Muscle of leg (tissue), 16 donors: ENCODE measurements at places on chromosomes 13 and 19.

DNA sequence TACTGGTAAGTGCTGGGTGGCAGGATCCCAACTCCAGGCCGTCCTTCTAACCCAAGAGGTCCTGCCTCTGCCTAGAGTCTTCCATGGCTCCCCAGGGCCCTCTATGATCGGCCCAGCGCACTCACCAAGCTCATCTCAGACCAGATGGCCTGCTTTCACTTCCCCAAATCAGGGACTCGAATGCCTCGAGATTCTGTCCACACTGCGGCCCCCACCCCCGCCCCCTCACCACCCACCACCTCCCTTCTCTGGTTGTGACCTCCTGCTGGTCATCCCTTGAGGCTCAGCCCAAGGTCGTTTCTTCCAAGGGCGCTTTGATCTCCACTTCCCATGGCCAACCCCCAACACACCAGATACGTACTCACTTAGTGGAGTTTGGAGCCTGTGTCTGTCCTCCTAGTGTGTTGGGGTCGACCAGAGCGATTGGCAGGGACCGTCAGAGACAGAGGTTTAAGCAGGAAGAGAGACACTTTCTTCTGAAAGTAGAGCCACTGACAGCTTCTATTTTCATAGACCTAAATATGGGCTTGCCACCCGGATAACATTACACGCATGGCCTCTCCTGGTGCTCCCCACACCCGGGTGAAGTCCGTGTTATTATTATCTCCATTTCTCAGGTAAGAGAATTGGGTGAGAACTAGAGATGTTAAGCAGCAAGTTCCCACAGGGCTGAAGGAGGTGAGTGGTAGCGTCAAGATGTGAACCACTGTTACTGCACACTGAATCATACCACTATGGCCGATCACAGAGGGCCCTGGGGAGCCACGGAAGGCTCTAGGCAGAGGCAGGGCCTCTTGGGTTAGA is at the start of gene FCER2:
FCER2 (minus strand) TSS at position 478 of the 804 bp plus-strand sequence. CDS start 2,371 bp downstream, outside the sequence.
- no peak within 1 kb of the TSS for H3K4me3 ChIP-seq
- H3K27me3 ChIP-seq: peaks cover 8% of the 10 kb centered on the region
- H3K36me3 ChIP-seq: no peaks in the 10 kb centered on the region
- H3K27ac ChIP-seq: no peak within 1 kb of the TSS
- H3K4me1 ChIP-seq: no peaks in the 10 kb centered on the region
- peak; percentile 57 for DNase-seq

GRCh38 chr13:42055500-42056085 is 7.1 kb downstream of the DGKH start:
- H3K4me3 ChIP-seq: no peak overlapping the region
- no peaks in the 10 kb centered on the region for H3K27me3 ChIP-seq
- H3K27ac ChIP-seq: no peak overlapping the region
- no peaks in the 10 kb centered on the region for H3K4me1 ChIP-seq

- H3K4me3 ChIP-seq: no peak overlapping the region
- H3K27me3 ChIP-seq: peaks cover 41% of the 10 kb centered on the region
- no peaks in the 10 kb centered on the region for H3K36me3 ChIP-seq
Measured at GRCh38 chr19:40555978-40556689, 20.5 kb upstream of the SHKBP1 start.

- peaks cover 65% of the 10 kb centered on the region for H3K27me3 ChIP-seq
- DNase-seq: peak; percentile 47
- H3K27ac ChIP-seq: no peak overlapping the region
- peaks cover 50% of the 10 kb centered on the region for H3K4me1 ChIP-seq
Measured at GRCh38 chr19:7917267-7918061, 2.7 kb upstream of the SNAPC2 start.

DNA sequence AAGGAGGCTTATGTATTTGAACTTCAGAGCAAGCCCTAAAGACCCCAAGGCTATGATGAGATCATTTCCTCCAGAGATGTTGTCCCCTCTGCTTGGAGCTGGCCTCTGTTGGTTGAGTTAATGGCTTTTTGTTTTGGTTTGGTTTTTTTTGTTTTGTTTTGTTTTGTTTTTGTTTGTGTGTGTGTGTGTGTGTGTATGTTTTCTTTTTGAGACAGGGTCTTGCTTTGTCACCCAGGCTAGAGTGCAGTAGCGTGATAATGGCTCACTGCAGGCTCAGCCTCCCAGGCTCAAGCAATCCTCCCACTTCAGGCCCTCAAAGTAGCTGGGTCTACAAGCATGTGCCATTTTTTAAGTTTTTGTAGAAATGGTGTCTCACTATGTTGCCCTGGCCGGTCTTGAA is 1076.2 kb downstream of the UQCRFS1 start:
- no peaks in the 10 kb centered on the region for H3K27me3 ChIP-seq
- DNase-seq: no peak
- H3K4me3 ChIP-seq: no peak overlapping the region
- H3K27ac ChIP-seq: no peak overlapping the region
- no peaks in the 10 kb centered on the region for H3K36me3 ChIP-seq

- H3K36me3 ChIP-seq: no peaks in the 10 kb centered on the region
- H3K4me1 ChIP-seq: peaks cover 8% of the 10 kb centered on the region
- H3K27ac ChIP-seq: no peak overlapping the region
- no peak for DNase-seq
- H3K27me3 ChIP-seq: peaks cover 13% of the 10 kb centered on the region
- no peak overlapping the region for H3K4me3 ChIP-seq
Measured at GRCh38 chr13:40170982-40171381, 495.5 kb downstream of the FOXO1 start.

GRCh38 chr13:21696865-21697448 is 26.1 kb downstream of the FGF9 start:
- H3K4me3 ChIP-seq: no peak overlapping the region
- no peaks in the 10 kb centered on the region for H3K27me3 ChIP-seq
- no peak for DNase-seq

DNA sequence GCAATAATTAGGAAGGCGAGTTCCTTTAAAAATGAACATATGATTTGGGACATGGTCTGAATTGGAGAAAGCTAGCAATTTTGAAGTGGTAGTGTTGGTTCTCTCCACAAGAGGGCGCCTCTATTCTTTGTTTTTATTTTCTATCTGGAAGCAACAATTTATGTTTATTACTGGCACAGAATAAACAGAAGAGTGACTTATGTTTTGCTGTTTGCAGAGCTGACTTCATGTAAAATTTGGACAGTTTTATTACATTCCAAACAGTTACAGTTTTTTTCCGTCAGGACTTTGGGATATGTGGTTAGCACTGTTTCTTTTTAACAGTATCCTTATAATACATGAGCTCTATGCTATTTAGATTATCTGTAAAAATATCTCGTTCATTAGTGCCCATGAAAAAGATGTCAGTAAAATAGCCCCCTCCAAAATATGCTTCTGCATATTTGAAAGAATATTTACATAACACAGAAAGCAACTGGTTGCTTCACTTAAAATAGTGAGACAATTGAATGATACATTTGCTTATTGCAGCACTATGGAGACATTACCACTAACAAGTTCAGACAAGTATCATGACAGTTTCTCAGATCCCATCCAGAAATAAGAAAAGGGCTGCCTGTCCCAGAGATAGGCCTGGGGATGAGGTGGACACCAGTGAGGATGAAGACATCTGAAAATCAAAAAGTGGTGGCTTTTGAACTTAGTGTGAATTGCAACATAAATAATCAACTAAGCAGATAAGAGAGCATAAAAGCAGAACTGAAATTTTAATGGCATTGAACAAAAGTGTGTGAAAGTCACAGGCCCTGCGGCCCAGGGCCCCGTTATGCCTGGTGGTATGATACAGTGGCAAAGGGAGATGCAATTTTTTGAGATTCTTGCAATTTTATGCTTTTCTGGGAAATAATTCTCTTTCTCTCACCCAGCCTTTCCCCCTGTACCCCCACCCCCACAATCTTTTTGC is 32.3 kb upstream of the FGF9 start:
- no peak overlapping the region for H3K27ac ChIP-seq
- H3K27me3 ChIP-seq: no peaks in the 10 kb centered on the region
- H3K4me1 ChIP-seq: no peaks in the 10 kb centered on the region
- peak; percentile 63 for DNase-seq
- no peaks in the 10 kb centered on the region for H3K36me3 ChIP-seq
- no peak overlapping the region for H3K4me3 ChIP-seq

DNA sequence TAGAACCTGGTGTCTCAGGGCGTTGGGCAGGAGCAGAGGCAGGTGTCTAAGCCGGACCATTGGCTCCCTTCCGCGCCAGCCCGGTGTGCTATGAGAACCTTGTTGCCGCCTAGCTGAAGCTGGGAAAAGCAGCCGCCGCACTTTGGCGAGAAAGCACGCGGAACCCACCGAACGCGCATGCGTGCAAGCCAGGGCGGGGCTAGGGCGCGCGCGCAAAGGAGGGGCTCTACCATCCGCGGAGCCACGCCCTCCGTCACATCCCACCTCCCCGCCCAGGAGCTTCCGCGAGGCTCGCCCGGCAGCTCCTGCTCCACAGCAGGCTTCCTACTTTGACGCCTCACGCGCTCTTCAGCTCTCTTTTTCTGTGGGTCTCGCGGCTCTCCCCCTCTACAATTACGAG is 51.3 kb downstream of the WDR87 start:
- peak overlapping the region; percentile 13 for H3K4me3 ChIP-seq
- H3K36me3 ChIP-seq: no peaks in the 10 kb centered on the region
- no peak overlapping the region for H3K27ac ChIP-seq
- H3K4me1 ChIP-seq: peaks cover 7% of the 10 kb centered on the region
- DNase-seq: peak; percentile 67

DNA sequence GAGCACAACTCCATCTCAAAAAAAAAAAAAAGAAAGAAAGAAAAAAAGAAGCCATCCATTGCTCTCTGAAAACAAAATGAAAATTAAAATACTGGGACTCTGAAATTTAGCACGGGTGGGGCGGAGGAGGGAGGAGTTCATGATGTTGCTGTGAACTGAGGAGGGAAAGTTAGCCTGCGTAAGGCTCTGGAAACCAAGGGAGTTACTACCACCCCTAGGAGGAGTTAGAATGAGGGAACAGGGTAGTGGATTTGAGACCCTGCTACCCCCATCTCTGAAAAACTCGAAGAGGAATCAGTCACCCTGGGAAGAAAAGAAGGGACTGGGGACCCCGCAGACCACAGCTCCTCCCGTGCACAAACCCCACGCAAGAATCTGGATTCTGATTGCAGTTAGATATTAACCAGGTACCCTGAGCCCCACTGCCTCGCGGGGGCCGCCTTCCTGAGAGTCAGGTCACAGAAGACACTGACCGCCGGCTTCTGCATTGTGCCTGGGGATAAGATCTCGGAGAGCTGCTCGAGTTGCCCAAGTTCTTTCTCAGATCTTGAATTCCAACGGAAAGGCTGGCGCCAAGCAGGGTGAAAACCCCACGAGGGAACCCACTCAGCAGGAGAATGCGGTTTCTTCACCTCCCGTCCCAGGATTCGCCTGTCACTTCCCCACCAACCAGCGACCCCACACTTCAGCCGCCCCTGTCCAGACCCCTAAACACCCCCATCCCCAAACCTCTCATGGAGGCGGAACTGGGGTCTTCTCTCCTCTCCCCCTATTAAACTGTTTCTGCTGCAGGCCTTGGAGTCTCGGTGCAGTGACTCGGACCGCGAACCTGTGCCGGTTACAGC is 870 bp downstream of the ZNF442 start:
- peak overlapping the region; percentile 95 for H3K27ac ChIP-seq
- H3K27me3 ChIP-seq: no peaks in the 10 kb centered on the region
- H3K4me1 ChIP-seq: peaks cover 9% of the 10 kb centered on the region
- H3K36me3 ChIP-seq: no peaks in the 10 kb centered on the region

DNA sequence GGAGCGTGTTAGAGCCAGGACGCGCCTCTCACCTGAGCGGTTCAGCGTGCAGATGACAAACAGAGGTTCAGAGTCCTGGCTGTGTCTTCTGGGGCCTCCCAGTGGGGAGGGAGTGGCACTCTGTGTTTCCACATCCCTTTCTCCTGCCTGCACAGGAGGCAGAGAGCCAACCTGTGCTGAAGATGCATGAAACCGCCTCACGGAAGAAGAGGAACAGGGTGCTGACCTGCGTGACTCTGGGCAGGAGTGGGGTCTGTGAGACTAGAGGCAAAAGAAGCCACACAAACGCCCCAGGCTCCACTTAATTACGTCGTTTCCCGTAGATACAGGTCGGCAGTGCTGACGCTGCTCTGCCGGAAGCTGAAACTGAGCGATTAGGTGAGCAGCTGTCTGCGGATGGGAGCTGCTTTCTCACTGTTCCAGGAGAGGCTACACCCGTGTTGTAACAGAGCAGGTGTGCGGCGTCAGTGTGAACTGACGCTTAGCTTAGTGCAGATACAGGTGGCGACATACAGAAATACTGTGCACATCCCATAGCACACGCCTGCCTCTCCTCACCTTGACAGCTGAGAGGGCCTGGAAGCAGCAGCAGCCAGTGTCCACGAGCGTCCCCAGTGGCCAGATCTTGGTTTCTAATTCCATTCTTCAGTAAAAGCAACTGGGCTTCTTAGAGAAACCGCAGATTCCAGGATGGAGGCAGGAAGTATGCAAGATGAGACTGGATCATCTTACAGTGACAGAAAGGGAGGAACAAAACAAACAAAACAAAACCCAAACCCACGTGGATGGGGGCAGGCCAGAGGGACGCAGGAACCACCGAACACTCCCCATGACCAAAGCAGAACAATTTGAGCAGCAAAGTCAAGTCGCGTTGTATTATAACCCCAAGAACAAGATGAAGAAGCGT is 37.7 kb upstream of the MCF2L start:
- H3K4me1 ChIP-seq: peaks cover 23% of the 10 kb centered on the region
- H3K27ac ChIP-seq: no peak overlapping the region
- peak; percentile 89 for DNase-seq
- no peaks in the 10 kb centered on the region for H3K36me3 ChIP-seq

GRCh38 chr13:95503662-95504061 is 48.9 kb upstream of the CLDN10 start:
- no peak for DNase-seq
- H3K4me3 ChIP-seq: no peak overlapping the region
- no peaks in the 10 kb centered on the region for H3K27me3 ChIP-seq

DNA sequence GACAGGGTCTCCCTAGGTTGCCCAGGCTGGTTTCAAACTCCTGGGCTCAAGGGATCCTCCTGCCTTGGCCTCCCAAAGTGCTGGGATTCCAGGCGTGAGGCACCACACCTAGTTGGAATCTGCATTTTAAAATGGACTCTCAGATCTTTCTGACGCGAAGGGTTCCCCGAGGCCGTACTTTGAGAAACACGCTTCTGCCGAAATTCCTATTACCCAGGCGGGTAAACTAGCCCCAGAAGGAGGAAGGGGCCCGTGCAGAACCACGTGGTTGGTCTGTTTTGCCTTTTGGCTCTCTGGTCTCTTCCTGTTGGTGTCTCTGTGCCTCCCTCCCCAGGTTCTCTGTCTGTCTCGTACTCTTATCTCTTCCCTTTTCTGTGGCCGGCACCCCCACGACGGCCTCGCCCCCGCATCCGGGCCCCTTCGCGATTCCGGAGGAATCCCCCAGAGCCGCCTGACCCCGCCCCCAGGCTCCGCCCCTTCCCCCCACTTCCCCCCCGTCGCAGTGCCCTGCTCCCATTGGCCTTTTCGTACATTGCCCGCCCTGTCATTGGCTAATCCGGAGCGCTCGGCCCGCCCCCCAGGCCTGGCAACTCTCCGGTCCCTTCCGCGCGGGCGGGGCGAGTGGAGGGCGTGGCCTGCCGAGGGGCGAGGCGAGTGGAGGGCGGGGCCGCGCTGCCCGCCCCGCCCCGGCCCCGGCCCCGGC is at the start of gene TNFAIP8L1:
TNFAIP8L1 (plus strand) TSS at position 689 of the 703 bp plus-strand sequence. CDS start 12,354 bp downstream, outside the sequence.
- DNase-seq: peak; percentile 97
- H3K36me3 ChIP-seq: no peaks in the 10 kb centered on the region
